ENCODE measurements at places on chromosomes 1 and 21. TPM values are rescaled to one million over a fixed set of nuclear protein-coding genes. Genes with fewer than 3 reads are reported as not detected.

Gene F13B
- not detected for total RNA-seq

DNA sequence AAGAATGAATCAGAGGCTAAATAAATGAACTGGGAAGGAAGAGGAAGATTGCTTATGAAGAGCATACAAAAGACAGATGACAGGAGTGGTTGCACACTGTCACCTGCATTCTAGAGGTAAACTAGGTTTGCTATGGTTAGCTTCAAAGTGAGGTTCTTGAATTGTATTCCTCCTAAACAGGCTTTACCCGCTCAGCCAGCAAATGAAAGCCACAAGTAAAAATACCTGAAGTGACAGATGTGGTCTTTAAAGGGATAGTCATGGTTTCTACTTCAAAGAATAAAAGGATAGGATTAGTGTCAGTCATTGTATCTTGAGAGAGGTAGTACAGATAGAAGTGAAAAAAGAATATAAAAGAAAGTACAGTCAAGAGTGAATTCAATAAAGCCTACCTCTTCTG is 32.4 kb upstream of the PRDX6 start:
- no peak for DNase-seq

GRCh38 chr21:46181436-46181835 is 2.8 kb downstream of the SPATC1L start:
- no peak for DNase-seq

GRCh38 chr21:29664615-29665014 is 275.2 kb downstream of the GRIK1 start:
- no peak for DNase-seq

DNA sequence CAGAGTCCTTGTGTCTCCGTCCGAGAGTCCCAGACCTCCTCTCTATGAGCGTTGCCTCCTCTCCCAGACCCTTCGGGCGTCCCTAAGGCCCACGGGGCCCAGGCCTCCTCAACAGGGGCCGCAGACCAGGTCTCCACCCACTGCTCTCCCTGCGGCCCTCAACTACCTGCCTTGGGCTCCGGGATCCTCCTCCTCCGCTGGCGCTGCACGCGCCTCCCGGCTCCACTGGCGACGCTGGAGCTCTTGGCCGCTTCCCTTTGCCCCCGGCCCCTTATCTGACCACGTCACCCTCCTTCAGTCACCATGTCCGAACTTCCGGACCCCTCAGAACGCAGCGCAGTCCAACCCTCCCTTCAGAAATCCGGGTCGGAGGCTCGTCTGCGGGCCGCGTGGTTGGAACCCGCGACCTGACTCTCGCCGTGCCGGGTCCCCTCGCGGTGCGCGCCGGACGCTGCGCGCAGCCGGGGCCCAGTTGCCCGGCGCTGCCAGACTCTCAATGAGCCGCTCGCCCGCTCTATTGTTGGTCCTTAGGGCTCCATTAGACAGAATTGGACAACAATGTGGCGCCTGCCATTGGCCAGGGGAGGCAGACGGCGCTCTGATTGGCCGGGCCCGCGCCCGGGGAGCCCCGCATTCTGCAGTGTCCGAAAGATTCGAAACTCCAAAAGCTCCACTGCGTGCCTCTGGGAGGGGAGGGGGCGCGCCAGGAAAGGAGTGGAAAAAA is at the start of gene DMRTA2:
TSS of gene DMRTA2 (minus strand) at position 498 of the 724 bp plus-strand sequence. CDS start 1,907 bp downstream, outside the sequence.
- no peak for DNase-seq

GRCh38 chr1:186500804-186501203 is 39.9 kb upstream of the PDC start:
- DNase-seq, result no peak
